ENCODE measurements at places on chromosomes 12 and 14.

- DNase-seq = no peak
These were observed 136.9 kb downstream of the RBM19 start for GRCh38 chr12:113829212-113829611.

- no peak for DNase-seq
These were observed 5.3 kb downstream of the NAV3 start for GRCh38 chr12:77835969-77836368.

- DNase-seq = no peak
These were observed 91.8 kb upstream of the RIC8B start for GRCh38 chr12:106682594-106683234.

- no peak for DNase-seq
These were observed 484.0 kb downstream of the ETNK1 start for GRCh38 chr12:23108957-23109356.

GRCh38 chr12:130591736-130592135, 124.4 kb downstream of the RIMBP2 start:
- no peak for DNase-seq

DNA sequence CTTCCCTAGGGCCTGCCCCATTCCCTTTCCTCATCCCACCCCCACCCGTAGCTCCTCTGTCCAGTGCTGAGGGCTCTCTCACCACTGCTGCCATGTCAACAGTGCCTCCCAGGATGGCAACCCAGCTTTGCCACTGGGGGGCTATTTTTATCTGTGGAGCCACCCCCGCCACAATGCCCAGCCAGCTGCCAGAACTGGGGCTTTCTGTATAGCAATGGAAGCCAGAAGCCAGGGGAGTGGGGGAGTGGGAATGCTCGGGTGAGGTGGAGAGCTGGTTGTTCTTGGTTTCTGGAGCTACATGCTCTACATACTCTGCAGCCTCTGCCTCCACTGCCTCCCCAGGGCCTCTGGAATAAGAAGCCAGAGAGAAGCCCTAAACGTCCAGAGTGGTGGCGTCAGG, 8.9 kb downstream of the PDE1B start:
- no peak for DNase-seq

GRCh38 chr12:57518920-57519795, 1.2 kb downstream of the DDIT3 start:
- DNase-seq = no peak

GRCh38 chr14:77099425-77100167, 1.5 kb downstream of the CIPC start:
- DNase-seq = no peak

- DNase-seq = no peak
These were observed 54.7 kb upstream of the EIF5 start for GRCh38 chr14:103279142-103280025.

DNA sequence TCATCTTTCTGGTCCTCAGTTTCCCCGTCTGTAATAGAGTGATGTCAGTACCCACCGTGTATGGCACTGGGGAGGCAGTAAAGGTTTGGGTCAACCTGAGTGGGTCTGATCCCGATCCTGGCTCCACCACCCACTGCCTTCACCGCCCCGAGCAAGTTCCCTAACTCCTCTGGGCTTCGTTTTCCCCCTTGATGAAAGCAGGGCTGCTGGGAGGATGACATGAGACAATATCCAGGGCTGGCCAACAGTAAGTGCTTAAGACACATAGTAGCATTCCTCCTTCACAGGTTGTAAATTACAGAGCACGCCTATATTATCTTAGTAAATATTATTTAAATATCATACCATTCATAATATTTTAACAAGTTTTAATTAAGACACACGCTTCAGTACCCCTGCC, 595 bp downstream of the PLEK2 start:
- no peak for DNase-seq

DNA sequence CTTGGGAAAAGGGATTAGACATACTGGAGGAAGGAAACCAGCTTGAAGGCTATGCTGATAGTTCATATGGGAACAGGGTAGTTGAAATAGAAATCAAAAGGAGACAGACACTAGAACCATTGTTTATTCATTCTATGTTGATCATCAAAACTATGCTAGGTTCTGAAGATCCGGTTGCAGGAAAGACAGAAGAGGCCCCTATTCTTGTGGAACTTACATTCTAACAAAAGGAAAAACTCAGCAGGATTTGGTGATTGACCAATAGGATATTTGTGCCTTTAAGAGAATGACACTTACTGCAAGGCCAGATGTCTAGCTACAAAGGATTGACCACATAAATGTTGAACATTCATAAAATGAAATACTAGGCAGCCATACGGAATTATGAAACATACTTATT, 179.2 kb downstream of the AKAP6 start:
- no peak for DNase-seq

GRCh38 chr14:71780075-71780474, 152.2 kb upstream of the RGS6 start:
- DNase-seq = no peak

GRCh38 chr14:104917993-104918392, 6.7 kb upstream of the PLD4 start:
- no peak for DNase-seq

GRCh38 chr14:103526914-103527248, 2.1 kb upstream of the TRMT61A start:
- DNase-seq = no peak

GRCh38 chr12:30967026-30967425, 40.5 kb downstream of the TSPAN11 start:
- DNase-seq = no peak

- no peak for DNase-seq
These were observed 353.9 kb downstream of the GRIN2B start for GRCh38 chr12:13627536-13627935.

DNA sequence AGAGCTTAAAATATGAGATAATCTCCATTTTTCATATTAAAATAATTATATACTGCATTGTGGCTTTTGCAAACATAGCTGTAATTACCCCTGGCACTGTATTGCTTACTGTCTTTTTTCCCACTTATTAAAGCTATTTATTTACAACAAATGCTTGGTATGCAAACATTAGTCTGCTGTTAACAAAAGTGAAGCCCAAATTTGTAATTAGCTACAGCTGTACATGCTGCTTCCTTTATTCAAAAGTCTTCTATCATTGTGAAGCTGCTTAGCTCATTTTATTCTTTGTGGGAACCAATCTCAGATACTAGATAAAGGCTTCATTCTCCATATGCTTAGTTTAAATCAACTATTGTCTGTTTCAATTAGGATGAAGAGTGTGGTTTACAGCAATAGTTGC, 425.8 kb upstream of the FOXG1 start:
- DNase-seq = no peak

GRCh38 chr14:23175823-23176222, 7.6 kb downstream of the SLC7A8 start:
- DNase-seq = no peak

DNA sequence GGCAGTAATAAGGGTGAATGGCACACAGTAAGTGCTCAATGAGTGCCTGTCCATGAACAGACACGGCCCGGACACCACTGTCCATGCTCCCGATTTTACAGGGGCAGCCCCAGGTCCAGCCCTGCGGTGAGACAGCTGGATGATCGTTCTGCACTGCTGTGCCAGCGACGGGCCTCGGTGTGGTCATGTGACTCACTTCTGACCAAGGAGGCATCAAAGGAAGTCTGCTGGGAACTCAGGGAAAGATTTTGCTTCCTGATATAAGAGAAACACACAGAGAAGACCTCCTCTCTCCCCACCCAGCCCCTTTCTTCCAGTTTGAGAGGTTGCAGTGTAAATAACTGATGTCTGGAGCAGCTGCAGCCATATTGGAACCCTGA, 126.6 kb downstream of the SCARB1 start:
- DNase-seq = no peak

DNA sequence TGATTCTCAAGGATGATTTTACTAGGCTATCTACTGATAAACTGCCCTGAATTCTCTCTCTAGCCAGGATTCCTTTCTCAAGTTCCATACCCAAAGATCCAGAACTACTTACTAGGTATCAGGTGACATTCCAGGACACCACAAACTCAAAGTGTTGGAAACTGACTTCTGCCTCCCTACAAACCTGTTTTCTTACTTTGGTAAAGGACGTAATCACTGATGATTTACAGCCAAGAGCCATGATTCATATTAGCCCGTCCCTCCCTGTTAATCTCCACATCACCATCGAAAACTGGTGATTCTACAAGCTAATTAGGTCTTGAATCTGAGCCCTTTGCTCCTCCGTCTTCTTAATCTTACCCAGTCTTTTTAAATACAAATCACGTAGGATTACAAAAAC, 1.0 kb upstream of the ATG14 start:
- no peak for DNase-seq

DNA sequence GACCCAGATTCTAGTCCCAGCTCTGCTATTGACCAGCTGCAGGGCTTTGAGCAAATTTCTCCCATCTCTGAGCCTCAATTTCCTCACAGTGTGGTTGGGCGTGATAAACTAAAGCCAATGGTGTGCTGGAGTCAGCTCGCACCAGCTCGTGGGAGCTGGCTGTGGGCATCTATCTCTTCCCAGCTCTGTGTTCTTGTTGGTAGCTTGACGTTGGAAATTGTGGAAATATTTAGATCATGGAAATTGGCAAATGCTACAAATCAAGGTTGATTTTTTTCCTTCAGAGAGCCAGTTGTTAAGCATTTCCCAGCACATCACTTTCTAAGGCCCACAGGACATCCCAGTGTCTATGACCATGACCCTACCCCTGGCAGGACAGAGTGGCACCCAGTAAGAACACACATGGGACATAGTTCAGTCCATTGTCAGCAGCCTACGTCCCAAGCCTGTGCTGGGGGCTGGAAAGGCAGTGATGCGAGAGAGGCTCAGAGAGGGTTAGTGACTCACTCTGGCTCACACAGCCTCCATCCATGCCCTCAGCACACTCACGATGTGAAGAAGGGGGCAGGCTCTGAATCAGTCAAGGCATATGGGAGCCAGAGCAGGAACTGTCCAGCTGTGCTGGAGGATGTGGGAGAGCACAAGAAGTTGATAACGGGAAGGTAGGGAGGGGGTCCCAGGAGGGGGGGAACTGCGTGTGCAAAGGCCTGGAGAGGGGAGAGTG, 77.6 kb downstream of the LGMN start:
- no peak for DNase-seq

- no peak for DNase-seq
These were observed 965 bp upstream of the SMOC1 start for GRCh38 chr14:69878251-69878650.

DNA sequence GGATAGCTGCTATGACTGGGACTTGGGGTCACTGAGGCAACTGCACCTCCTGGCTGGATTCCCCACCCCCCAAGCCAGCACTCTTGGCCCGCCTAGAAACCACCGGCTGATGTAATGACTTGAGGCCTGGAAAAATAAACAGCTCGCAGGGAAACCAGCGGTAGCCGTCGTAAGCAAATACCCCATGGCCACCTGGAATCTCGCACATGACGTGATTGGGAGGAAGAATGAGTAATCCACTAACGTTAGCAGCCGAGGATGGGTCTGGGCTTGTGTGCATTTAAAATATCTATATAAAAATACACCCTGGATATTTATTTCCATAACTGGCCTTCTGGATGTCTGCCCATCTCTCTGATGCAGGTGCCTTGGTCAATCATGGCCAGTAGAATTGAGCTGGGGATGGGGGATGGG, 120.1 kb downstream of the SMOC1 start:
- DNase-seq = no peak

DNA sequence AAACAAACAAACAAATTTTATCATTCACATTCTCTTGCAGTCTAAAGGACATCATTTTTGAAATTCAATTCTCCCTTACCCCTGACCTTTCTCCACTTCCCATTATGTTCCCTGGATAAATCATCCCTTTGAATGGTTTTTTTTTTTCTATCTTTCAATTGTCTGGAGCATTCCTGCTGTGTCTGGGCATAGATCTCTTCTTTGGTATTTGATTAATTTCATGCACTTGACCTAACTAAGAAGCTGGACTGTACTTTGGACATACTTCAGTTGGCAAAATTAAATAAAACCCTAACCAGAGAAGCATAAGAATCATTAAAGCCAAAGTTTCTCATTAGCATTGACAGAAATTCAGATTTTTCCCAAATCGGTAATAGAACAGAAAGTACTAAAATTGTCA, 163.6 kb upstream of the BMP4 start:
- DNase-seq = no peak

DNA sequence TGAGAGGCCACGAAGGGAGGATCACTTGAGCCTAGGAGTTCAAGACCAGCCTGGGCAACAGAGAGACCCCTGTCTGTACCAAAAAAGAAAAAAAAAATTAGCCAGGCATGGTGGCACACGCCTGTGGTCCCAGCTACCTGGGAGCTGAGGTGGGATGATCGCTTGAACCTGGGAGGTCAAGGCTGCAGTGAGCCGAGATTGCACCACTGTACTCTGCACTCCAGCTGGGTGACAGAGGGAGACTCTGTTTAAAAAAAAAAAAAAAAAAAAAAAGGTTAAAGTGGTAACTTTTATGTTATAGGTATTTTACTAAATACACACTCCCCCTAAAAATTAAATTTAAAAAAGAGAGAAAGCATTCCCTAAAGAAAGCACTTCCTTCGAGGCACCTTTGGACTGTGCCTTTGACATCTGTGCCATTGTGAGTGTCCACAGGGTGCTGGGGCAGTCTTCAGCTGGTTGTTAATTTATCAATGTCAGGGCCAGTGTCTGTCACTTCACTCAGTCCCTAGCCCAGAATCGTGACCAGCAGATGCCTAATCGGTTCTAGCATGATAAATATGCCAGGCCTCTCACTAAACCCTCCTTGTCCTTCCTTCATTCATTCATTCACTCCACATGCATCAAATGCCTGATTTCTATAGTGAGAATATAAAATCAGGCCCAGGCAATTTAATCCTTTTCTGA, 63.1 kb downstream of the B4GALNT3 start:
- DNase-seq = no peak

- no peak for DNase-seq
These were observed 50.9 kb upstream of the INSM2 start for GRCh38 chr14:35482994-35483515.

DNA sequence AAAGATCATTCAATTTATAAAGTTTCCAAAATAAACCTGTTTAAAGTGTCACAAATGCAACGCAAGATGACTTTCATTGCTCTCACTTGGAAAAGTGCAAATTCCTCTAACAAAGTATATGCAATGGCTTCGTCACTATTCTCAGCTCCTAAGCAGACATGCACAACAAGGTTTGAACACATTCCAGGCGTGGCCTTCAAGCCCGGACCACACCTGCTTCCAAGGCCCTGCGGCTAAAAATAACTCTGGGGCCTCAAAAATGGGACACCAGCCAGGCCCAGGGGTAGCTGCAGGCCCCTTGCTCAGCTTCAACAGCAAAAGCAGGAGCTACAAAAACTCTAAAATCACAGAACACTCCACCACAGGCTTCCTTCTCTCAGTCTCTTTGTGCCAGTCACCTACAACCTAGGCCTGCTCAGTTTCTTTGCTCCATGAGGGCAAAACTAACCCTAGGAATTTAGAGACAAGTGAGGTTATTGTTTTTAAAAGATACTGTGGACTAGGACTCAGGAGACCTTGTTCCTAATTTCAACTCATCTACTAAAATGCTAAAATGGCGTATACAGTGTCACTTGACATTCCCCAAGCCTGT, 29.3 kb downstream of the DUSP16 start:
- DNase-seq = no peak

DNA sequence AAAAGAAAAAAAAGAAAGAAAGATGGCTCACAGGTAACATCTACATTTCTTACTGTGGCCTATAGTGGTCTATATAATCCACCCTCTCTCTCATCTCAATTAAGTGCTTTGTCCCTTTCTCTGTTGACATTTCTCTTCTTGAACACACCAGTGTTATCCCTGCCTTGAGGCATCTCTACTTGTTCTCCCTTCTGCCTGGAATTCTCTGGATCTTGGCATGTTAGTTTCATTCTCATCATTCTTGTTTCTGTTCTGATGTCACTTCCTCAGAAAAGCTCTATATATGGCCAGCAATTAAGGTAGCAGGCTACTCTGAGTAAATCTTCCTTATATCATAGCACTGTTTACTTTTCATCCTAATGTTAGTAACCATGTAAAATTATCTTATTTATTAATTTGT, 155.7 kb upstream of the PDZRN4 start:
- DNase-seq = no peak
